ENCODE measurements at places on chromosomes 11 and 22.

- DNase-seq = no peak
Measured at GRCh38 chr22:25232301-25232700, 12.9 kb downstream of the CRYBB2 start.

DNA sequence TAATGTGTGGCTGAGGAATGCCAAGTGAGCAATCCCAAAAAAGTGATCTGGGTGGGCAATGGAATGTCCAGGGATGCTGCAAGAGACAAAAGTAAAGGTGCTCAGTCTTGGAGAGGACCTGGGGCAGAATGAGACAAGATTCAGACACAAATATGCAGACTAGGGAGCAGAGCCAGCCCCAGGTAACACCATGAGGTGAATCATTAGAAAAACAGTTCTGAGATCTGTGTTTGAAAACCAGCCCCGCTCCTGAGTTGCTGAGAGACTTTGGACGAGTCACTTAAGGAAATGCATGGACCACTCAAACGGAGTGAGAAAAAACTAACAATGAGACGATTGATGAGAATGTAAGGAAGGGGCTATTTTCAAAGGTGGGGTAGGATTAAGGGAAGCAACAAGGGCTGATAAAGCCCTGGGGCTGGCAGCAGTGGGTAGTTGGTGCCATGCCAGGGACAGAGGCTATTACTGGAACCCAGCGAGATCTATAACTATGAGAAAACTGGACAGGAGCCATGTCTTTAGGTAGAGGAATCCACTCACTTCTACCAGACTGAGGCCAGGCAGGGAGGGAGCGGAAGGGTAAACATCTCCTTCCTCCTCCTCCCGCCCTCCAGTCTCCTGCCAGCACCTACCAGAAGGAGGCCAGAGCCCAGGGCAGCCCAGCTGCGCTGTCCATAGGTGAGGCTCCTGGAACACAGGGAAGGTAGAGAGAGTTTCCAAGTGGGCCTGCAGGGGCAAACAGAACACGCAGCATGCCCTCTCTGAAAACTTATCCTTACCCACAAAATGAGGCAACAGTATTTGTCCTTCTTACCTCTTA, 130.4 kb upstream of the TEAD1 start:
- no peak for DNase-seq

DNA sequence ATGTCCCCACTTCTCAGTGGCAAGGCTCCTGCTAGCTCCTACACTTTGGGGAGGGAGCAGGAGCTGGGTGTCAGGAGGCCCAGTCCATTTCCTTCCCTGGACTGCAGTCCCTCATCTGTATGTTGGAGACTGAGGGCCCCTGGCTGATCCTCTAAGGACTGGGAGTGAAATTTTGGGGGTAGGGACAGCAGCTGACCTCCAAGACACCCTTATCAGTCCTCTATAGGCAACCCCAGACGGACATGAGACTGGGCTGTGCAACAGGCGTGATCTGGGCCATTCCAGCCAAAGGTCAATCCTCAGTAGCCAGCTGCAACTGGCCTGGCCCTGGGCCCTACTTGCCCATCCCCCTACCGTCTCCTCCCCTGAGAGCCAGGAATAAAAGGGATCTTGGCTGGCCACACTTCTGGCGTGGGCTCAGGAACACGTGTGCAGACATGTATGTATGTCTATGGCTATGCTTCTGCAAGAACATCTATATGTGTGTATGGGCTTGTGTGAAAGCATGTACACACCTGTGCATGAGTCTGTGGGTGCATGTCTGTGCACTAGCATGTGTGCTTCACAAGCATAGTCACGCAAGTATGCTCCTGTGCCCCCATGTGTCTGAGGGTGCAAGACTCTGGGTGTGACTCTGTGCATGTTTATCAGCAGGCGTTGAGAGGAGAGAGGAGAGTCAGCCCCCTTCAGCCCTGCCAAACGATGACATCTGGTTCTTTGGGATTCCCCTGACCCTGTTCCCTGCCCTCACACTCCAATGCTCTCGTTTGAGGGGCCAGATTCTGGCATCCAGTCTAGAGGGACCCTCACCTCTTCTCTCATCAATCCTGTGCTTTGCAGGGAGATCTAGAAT, 24.6 kb upstream of the DGAT2 start:
- DNase-seq = no peak

DNA sequence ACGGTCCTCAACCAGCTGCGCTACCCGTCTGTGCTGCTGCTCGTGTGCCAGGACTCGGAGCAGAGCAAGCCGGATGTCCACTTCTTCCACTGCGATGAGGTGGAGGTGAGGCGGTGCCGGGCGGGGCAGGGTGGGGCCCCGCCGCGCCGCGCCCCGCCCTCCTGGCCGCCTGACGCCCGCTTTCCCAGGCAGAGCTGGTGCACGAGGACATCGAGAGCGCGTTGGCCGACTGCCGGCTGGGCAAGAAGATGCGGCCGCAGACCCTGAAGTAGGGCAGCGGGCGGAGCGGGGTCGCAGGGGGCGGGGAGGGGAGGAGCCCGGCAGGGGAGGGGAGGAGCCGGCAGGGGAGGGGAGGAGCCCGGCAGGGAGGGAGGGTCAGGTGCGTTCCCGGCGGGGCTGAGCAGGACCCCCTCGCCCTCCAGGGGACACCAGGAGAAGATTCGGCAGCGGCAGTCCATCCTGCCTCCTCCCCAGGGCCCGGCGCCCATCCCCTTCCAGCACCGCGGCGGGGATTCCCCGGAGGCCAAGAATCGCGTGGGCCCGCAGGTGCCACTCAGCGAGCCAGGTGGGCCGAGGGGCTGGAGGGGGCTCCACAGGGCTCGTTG, 14.7 kb downstream of the EPS8L2 start:
- no peak for DNase-seq

DNA sequence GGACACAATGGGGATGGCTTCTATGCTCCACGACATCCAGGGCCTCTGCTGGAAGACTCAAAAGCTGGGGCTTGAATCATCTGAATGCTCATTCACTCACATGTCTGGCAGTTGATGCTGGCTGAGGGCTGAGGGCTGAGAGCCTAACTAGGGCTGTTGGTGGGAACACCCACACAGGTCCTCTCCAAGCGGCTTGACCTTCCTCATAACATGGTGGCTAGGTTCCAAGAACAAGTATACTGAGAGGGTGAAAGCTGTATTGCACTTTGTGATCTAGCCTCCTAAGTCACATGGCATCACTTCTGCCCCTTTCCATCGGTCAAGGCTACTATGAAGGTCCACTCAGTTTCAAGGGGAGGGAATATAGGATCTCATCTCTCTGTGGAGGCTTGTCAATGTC, 7.5 kb downstream of the TMEM151A start:
- no peak for DNase-seq

GRCh38 chr22:44802956-44803355, 50.6 kb downstream of the ARHGAP8 start:
- no peak for DNase-seq

GRCh38 chr11:71542879-71543777, 5.1 kb upstream of the KRTAP5-9 start:
- DNase-seq = no peak

DNA sequence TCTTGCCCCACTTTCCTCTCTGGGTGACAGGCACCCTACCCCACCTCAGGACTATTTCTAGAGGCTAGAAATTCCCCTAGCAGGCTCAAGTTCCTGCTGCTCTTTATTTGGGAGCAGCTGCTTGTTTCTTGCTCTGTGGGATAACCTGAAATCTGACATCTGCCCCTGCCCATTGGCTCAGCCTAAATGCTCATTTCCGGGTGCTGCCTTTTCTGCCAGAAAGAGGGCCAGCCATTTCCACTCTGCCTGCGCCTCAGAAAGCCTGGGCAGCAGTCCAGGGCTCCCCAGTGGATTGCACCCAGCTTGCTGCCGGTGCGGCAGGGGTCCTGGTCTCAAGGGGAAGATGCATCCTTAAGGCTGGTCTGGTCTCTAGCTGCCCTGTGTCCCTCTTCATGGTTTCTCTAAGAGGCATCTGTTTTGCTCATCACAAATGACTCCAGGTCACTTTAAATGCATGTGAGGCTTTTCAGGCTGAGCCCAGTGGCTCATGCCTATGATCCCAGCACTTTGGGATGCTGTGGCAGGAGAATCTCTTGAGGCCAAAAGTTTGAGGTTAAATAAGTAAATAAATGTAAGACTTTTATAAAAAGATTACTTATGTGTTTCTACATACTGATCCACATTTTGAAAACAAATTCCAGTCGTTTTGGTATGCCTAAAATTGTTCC, 10.3 kb upstream of the PNPLA5 start:
- DNase-seq = no peak

DNA sequence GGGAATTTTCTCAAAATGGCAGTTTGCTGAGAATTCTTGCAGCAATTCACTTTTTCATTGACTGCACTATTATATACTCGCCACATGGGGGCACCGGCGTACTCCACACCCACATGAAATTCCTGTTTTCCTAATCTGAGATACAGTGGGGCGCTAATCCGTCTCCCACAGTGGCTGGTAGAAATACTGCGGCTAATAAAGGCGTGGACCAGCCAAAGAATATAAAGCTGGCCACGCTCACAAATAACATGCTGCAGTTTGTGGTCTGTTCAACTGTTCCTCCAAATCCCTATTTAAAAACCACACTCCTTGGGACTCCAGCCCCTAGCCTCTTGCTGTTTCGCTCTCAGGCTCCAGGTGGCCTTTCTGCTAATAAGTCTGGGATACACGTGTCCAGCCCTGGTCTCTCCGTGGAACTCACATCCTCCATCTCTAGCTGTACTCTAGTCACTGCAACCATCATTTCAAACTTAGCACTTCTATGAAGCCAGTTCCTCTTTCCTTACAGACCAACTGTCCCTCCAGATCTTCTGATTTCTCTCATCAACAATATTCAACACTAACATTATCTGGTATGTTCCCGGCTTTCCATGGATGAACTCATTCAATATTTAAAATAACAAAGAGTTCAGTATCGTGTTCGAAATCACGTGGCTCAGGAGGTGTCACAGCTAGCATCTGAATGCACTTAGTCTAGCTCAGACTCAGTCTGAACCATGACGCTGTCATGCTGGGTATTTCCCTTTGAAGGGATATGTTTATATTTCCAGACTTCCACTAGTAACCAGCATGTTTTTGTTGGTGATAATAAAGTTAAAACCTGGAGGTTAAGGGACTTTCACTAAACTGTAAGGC, 22.0 kb downstream of the TBRG1 start:
- DNase-seq = no peak

DNA sequence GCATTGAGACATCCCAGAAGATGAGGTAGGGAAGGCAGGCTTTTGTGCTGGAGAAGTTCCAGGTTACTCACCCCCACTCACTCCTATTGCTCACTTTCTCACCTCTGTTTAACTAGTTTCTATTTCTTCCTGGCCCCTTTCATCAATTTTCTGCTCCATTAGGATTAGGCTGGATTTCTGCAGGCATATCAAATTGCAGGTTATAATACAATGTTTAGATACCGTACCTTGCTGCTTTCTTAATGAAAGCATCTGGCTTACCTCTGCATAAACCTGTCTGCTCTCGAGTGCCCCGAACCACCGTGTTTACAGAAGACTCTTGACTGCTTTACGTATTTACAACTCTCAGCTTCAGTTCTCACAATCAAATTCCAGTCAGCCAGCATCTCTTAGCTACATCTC, 173.7 kb downstream of the ADAMTS15 start:
- no peak for DNase-seq

Measured in NK-92 treated with Interleukin-12 subunit alpha and Interleukin-12 subunit beta, amount 100 ng/mL, for 24 hours (cell line).